ENCODE measurements at places on chromosomes 6 and 20.
A peak's percentile ranks its signal among the peaks of the same experiment; 100 is the strongest.

GRCh38 chr20:64149141-64149540, 15.1 kb upstream of the MYT1 start:
- DNase-seq: no peak

GRCh38 chr6:33192671-33193602, 670 bp upstream of the COL11A2 start:
- no peak for DNase-seq

- DNase-seq: no peak
Observed at GRCh38 chr6:45521226-45521625, 143.5 kb upstream of the SUPT3H start.

DNA sequence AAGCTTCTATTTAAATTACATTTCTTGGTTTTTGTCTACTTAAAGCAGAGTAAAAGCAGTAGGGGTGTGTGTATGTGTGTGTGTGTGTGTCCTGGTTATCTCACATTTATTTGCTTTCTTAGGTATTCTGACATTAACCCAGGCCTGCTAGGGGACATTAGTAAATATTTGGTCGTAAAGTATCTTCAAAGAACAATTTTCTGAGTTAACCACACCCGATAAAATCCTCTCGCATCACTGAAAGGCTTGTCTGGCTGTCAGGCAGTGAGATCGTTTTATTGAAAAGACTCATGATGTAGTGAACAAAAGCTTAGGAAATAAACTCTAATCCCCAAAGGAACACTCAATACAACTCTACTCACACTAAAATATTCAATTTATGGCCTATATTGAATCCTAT, 77.9 kb downstream of the ZNF217 start:
- DNase-seq: no peak

GRCh38 chr20:25116739-25117458, 35.0 kb upstream of the VSX1 start:
- no peak for DNase-seq

GRCh38 chr6:89117211-89118108, at the start of gene SRSF12:
SRSF12 (minus strand) TSS chr6:89118071; CDS start chr6:89117887, 184 bp downstream.
- DNase-seq: peak; percentile 12

DNA sequence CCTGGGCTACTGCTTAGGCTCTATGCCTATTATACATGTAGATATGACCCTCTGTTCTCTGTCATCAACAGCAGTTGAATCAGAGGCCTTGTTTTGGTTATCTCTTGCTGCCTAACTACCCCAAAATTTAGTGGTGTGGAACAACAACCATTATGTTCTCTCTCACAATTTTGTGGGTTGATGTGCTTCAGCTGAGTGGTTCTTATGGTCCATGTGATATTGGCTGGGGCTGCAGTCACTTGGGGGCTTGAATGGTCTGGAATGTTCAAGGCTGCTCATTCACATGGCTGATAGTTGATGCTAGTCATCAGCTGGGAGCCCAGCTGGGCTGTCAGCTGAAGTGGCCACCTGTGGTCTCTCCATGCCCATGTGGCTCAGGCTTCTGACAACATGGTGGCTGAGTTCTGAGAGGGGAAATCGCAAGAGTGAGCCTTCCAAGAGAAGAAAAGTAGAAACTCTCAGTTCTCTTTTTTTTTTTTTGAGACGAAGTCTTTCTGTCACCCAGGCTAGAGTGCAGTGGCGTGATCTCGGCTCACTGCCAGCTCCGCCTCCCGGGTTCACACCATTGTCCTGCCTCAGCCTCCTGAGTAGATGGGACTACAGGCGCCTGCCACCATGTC, 47.8 kb downstream of the SHLD1 start:
- DNase-seq: no peak

DNA sequence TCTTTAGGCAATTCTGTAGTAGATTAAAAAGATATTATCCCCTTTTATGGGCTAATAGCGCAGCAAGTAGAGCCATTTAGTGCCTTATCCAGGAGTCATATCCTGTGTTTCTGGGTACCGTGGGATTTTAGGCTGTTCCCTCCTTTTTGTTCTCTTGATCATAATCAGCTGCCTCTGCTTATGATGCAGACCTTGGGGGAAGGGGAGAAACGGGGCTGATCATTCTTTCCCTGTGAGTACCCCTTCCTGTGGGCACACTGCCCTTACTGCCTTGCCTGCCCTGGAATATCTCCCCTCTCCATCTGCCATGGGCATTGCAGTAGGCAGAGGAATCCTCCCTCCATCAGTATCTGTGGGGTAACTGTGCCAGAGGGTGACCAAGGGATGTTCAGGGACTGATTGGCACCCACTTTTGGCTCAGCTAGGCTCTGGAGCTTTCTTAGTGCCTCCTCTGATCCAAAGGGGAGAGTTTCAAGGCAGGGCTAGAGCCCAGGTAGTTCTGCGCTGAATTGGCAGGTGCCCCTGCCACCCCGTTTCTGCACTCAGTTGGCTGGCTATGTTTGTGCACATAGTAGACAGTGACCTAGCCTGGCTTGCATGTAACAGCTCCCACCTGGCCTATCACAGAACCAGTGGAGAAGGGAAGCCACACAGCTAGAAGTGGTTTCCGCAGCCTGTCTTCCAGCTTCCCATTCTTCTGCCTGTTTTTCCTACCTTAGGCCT, 103.3 kb downstream of the FIG4 start:
- DNase-seq: no peak

DNA sequence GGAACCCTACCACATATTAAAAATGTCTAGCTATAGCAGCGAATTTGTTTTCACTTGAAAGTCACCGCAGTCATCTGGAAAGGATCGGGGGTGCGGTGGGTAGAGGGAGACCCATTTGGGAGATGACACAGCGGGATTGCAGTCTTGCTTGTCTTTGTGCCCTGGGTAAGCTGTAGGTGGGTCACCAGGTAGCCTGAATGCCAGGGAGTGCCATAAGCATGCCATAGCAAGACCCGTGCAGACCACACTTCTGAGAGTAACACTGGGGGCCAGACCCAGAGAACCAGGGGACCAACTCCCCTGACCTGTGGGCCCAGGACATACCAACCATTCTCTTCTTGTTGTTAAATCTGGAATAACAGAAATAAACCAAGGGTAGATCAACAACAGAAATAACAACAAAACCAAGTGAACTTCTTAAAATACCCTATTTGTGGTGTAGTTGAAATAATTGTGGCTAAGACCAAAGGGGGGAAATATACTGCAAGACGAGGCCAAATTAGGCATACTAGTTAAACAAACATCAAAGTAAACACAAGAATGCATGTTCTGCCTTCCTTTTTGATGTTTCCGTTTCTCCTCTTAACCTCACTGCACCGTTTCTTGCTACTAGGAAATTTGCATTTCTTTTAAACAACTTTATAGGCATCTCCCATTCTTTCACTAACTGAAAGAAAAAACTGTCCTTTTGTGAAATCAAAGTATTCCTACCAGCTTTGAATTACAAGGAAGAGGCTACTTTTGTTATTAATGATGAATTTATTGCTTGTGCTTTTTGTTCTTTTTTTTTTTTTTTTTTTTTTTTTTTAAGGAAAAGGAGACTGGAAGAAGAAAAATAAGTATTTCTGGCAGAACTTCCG, 128.2 kb downstream of the SASH1 start:
- no peak for DNase-seq

DNA sequence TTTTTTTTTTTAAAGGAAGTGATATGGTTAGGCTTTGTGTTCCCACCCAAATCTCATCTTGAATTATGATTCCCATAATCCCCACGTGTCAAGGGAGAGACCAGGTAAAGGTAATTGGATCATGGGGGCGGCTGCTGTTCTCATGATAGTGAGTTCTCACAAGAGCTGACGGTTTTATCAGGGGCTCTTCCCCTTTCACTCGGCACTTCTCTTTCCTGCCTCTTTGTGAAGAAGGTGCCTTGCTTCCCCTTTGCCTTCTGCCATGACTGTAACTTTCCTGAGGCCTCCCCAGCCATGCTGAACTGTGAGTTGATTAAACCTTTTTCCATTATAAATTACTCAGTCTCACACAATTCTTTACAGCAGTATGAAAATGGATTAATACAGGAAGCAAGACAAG, 64.3 kb downstream of the ZFP64 start:
- no peak for DNase-seq

DNA sequence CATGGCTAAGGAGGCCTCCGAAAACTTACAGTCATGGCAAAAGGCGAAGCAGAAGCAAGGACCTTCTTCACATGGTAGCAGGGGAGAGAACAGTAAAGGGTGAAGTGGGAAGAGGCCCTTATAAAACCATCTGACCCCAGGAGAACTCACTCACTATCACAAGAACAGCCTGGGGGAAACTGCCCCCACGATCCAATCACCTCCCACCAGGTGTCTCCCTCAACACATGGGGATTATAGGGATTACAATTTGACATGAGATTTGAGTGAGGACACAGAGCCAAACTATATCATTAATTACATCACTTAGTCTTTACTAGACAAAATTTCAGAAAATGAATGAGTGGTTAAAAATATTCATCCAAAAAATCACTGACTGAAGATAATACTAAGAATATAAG, 453.6 kb downstream of the COL12A1 start:
- DNase-seq: no peak

Data from activated CD4-positive, alpha-beta T cell treated with anti-CD3 and anti-CD28 coated beads for 24 hours (primary cell).